ENCODE measurements at places on chromosomes 3 and 15.
A peak's percentile ranks its signal among the peaks of the same experiment; 100 is the strongest.

DNA sequence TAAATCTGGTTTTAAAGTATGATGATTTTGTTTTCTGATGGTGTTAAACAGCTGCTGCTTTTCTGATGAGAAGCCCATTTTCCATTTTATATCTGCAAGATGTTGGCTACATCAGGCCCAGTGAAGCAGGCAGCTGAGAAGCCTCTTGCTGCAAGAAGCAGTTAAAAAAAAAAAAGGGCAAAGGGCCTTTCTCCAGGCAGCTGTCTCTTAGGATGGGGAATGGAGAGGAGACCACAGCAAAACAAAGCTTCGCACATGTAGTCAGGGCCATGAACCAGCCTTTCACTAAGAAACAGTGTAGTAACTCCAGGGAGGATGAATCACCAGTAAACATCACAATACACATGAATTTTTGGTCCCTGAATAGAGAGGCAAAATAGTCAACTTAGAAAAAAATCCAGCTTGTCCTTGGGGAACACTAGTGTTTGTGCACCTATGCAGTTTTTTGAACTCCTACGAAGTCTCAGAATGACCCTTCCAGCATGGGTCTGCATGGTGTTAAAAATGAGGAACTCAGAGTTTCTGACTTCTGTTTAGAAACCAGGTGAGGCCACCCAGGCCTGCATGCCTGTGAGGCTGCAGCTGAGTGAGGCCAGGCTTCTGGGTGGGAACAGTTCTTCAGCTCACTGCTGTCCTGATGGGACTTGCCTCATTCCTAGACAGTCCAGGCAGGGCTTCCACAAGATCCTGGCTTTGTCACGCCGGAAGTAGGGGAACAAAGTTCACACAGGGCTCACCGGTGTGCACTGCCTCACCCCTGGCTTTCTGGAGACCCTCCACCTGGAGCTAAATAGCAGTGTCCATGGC is 518.7 kb downstream of the MCTP2 start:
- no peak for DNase-seq

- peak; percentile 72 for DNase-seq
Measured at GRCh38 chr15:63157891-63158431, 684 bp upstream of the RPS27L start.

- no peak for DNase-seq
Measured at GRCh38 chr3:77328690-77329089, 288.8 kb downstream of the ROBO2 start.

DNA sequence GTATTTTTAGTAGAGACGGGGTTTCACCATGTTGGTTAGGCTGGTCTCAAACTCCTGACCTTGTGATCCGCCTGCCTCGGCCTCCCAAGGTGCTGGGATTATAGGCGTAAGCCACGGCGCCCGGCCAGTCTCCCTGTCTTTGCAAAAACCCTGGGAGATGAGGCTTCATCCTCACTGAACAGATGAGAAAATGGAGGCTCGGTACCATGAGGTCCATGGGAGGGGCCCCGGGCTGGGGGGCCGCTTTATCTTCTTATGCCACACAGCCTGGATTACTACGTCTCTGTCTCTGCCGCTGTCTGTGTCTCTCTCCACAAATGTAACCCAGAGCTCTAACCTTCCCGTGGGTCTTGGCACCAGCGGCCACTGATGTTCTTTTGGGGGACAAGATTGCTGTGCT is 39.1 kb downstream of the ABTB1 start:
- DNase-seq: no peak

- peak; percentile 31 for DNase-seq
Measured at GRCh38 chr15:67685008-67685599, 140.2 kb upstream of the SKOR1 start.

DNA sequence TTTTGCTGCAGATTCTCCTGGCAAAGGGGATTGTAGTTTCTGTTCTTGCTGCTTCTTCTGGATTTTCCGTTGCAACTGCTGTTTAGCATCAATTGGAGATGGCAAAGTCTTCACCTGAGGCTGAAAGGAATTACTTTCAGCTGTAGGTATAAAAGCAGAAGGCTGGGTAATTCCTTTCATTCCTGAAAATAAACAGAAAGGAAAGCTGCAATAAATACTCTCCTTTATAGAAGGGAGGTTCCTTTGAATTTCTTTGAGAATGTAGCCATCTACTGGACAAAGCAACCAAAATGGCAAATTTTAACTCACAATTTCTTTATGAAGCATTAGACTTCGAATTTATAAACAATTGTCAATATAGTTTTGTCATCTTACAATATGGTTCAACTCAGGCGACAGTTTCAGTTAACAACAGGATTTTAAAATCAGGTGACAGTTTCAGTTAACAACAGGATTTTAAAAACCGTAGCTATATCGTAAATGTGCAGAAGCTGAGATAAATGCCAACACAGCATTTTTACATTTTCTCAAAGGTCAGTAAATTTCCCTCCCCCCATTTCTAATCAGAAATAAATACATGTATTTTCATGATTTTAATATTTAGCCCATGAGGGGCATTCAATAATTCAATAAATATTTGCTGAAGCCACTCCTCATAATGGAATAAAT is 104.9 kb upstream of the NEDD4 start:
- DNase-seq: no peak

- peak; percentile 37 for DNase-seq
Measured at GRCh38 chr3:138434276-138434874, at the start of gene ESYT3. Gene ESYT3, plus strand, starts transcription at chr3:138434616. Its CDS starts 183 bp downstream, at chr3:138434799.

DNA sequence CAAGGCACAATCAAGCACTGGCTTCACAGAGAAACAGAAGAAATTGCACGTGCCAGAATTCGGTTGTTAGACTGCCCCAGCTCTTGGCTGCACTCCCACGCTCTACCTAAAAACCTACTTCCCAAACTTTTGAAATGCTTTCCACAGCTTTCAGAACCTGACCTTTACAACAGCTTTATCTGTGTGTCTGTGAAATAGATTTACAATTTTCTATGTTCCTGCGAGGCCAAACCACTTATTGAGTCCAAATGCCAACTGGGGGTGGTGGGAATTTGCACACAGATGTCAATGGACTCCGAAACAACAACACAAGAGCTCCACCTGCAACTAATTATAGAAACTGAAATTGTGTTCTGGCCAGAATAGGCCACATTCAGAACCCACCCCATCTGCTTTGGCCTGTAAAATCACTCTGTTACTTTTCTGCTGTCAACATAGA is 44.6 kb downstream of the ERC2 start:
- DNase-seq: no peak

GRCh38 chr3:190826018-190826417 is 36.5 kb downstream of the GMNC start:
- DNase-seq: no peak

GRCh38 chr15:51229907-51230330 is 108.5 kb downstream of the CYP19A1 start:
- no peak for DNase-seq

GRCh38 chr3:155393316-155393715 is 99.8 kb upstream of the STRIT1 start:
- no peak for DNase-seq

DNA sequence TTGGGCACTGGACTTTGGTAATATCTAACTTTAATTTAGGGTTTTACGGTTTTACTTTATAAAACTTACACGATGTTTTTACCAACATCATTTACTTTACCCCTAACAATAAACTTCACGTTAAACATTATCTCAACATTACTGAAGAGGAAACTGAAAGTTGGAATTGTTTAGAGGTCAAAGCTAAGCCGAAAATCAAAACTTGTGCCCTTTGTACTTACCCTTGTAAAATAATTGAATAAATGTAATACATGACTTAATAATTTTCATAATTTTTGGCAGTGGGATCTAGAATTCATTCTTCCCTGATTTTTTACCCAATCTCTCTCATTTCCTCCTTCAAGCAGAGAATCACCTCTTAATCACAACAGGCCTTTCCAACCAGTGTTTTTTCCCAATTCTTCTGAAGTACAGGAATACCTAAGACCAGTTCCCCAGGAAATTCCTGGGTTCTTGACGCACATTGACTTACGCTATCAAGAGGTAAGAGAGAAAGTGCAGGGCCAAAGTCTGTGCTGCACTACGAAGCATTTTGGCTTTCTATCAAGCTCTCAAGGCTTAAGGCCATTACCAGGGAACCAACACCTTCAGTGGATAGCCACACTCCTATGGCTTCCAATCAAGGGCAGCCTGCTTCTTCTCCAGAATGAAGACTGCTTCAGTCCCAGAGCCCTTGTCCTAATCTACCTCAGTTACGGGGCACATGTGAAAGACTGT is 11.9 kb upstream of the SEMA6D start:
- no peak for DNase-seq

GRCh38 chr3:65605876-65606432 is 432.8 kb downstream of the MAGI1 start:
- DNase-seq: no peak

DNA sequence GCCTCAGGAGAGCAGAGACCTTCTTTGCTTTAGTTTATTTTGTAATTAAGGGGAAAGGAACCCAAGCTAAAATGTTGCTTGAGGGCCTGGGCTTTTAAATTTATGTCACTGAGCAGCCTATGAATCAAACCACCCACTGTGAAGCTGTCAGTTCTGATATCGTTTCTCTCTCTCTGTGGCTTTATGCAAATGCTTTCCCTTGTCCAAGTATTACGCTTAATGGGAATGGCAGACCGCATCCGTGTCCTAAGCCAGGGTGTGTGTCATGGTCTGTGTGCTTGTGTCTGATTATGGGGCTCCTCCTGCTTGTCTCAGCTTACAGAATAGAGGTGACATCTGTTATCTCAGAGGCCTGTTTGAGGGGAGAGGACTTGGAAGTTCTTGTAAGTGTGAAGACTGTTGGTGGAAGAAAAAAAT is 82.4 kb downstream of the EBLN2 start:
- DNase-seq: no peak

GRCh38 chr3:100875239-100875638 is 118.0 kb downstream of the ABI3BP start:
- peak; percentile 25 for DNase-seq

DNA sequence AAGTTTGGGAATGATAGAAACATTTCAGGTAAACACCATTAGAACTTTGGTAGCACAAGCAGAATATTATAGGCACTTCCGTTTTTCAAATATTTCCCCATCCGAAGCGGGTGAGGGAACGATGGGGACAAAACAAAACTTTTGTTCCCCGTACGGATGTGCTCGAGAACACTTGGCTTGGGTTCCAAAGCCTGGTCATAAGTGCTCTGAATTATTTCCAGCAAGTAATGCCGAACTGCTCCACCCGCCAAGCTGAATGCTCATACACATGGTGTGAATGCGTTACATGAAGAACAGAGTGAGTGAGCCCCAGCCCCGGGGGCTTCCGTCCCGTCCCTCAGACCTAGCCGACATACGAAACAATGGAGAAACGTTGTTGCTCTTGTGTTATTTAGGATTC is 438.2 kb upstream of the ARRDC4 start:
- no peak for DNase-seq

GRCh38 chr3:60126511-60127304 is 1076.9 kb upstream of the CFAP20DC start:
- no peak for DNase-seq

DNA sequence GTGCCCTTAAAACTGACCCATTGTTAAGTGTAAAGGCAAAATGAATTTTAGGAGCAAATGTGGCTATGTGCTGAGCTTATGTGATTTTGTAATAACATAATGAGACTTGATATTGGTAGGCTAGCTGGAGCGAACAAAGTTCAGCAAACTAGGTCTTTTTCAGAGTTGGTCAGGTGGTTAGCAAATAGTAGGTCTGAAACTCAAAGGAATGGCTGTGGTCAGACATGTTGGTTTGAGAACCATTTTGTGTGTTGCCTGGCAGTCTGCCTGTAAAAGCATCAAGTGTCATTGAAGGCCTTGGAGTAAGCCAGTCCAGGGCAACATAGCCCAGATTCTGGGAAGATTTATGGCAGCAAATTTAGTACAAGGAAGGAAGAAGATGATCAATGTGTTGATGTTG is 16.4 kb downstream of the FBXO22 start:
- no peak for DNase-seq

DNA sequence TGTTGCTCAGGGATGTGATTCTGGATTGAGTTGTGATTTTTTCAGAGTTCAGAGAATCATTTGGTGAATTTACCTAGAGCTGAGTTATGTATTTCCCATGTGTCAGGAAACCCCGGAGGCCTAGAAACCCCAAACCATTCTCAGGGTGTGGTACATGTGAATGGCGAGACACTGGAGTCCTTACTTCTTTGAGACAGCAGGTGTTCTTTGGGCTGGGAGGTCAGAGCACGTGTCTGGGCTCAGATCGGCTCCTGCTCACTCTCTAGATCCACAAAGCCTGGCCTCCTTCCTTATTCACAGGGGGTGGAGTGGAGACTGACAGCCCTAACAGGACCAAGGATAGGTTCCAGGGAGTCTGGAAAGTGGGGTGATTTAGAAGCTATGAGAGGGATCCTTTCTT is 145.8 kb downstream of the CHDH start:
- DNase-seq: no peak

- no peak for DNase-seq
Measured at GRCh38 chr3:76514836-76515235, 525.1 kb upstream of the ROBO2 start.

GRCh38 chr3:197599089-197599765 is 43.5 kb upstream of the BDH1 start:
- DNase-seq: peak; percentile 58

- DNase-seq: no peak
Measured at GRCh38 chr3:12675115-12675810, 11.3 kb upstream of the RAF1 start.

- DNase-seq: no peak
Measured at GRCh38 chr3:197460002-197460401, 95.8 kb downstream of the BDH1 start.

DNA sequence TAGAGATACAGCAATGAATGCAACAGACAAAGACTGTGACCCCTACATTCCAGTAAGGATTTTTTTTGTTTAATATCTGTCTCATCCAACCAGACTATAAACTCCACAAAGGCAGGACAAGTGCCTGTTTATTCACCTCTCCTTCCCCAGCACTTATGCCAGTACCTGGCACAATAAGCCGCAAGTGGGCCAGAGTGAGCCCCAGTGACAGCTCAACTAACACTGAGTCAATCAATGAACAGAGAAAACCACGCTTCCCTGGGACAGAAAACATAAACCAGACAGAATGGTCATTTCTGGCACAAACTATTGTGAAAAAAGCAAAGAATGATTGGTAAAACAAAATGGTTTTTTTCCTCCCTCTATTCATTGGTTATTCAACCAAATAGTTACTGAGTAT is 52.2 kb downstream of the RYK start:
- DNase-seq: no peak

GRCh38 chr15:85766001-85766831 is 28.5 kb downstream of the KLHL25 start:
- DNase-seq: no peak

DNA sequence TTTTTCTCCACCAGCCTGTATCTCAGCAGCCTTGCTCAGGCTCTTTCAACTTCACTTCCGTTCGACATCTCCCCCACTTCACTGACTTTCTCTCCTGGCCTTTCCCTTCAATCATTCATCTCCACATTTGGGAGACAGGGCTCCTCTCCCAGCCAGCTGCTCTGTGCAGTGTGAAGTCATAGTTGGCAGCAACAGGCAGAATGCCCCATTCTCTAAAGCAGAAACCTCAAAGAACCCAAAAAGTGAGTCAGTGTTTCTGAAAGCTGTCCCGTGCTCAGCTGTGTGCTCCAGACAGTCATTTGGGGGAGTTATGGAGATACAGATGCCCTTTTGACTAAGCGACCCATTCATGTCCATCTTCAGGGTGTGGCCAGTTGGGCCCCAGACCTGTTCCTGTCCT is 54.3 kb downstream of the NTRK3 start:
- DNase-seq: no peak

All from Caki2 (cell line).